ENCODE measurements at places on chromosomes 4 and X.

GRCh38 chr4:126306152-126306869 lies 991.6 kb downstream of the FAT4 start:
- no peak for DNase-seq

GRCh38 chr4:110532901-110533589 lies 57.1 kb downstream of the ENPEP start:
- DNase-seq: no peak

- no peak for DNase-seq
These were observed 92.2 kb downstream of the PALLD start for GRCh38 chr4:168588916-168589531.

DNA sequence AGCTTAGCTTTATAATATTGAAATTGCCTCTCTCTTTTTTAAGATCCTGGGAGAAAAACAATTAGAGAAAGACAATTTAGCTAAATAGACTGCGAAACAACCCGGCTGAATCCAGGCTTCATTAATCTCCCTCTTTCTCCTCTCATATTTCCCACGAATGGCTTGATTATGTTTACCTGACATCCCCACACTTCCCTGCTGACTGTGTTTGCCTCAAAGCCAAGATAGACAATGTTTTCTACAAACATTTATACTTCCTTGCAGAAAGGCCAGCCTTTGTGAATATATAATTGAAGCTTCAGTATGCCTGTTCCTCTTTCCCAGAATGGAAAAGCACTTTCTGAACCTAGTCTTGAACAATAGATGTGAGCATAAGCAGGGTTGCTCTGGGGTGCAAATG lies 566.8 kb downstream of the PDHA2 start:
- no peak for DNase-seq

GRCh38 chr4:80259012-80259411 lies 7.5 kb upstream of the FGF5 start:
- DNase-seq: no peak

- no peak for DNase-seq
These were observed 452.3 kb downstream of the ZIC3 start for GRCh38 chrX:138018145-138018799.

DNA sequence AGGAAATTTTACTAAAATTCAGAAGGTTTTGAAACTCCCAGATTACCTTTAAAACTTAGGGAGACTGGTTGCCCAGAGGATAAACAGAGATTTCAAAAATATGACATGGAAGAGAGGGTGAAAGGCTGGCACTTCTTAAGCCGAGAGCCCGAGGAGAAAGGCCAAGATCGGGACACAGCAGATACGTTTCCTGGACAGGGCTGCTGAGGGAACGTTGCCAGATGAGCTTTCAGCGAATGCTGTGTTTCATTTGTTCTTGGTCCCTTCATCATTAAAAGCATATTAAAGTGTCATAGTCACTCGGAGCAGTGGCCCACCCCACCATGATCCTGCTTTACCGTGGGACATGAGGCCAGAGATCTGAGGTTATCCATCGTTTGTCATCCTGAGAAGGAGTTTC lies 37.9 kb upstream of the STOX2 start:
- no peak for DNase-seq

DNA sequence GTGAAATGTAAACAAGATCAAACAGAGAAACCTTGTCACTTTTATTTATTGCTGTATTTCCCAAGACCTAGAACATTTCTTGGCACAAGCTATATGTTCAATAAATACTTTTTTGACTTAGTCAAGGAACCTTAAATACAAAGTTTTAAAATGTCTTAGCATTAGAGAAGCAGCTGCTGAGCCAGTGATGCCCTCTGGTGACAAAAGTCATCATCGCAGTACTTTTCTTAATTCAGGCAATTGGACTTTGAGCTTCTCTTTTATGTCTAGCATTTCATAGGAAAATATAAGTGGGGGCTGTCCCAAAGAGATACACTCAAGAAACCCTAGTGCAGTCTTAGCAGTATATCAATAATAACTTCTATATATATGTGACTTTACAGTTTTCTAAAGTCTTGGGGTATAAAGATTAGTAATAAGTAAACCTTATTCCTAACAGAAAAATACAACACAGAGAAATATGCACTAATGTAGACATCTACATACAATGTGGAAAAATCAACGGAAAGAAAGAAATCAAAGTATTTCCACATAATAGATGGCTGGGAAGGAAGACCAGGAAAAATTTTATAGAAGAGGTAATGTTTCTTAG lies 118.4 kb downstream of the DTHD1 start:
- peak; percentile 40 for DNase-seq

GRCh38 chr4:142581881-142582280 lies 264.2 kb downstream of the INPP4B start:
- no peak for DNase-seq

- no peak for DNase-seq
These were observed 31.6 kb upstream of the UCP1 start for GRCh38 chr4:140600408-140600807.

DNA sequence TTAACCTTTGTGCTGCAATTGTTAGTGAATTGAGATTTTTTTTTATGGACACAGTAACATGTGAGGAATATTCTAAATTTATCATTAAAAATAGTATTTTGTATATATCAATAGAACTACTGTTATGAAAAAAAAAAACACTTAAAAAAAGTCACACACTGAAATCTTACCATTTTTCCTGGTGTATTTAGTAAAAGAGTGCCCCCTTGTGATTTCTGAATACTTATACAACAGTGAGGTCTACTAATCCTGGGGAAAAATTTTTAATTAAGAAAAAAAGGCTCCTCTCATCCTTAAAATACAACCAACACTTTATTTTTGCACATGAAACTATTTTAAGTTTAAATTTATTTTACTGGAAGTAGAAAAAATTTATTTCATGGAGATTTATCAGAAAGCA lies 56.4 kb upstream of the SPOCK3 start:
- no peak for DNase-seq

DNA sequence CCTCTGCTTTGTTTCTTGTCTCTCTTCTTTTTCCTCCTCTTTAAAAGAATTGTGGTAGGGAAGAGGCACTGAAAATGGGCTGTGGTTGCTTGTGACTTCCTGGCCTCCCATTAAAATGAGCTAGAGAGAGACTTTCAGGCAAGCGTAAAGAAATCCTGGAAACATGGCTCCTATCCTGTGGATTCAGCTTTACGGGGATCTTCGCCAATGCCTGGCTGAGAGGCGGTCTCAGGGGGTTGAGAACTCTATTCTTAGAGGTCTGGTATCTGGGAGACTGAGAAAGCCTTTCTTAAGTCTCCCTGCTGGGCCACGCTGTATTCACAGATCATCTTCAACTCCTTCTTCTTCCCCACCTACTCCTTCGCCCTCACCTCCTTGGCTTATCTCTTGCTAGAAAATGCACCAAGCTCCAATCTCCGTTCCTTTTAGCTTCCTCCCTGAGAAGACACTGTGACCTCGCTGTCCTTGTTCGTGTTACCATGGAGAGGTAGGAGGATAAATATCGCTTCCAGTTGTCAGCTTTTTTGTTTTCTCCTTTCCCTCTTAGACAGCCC lies 542 bp upstream of the KLF8 start:
- DNase-seq: no peak

DNA sequence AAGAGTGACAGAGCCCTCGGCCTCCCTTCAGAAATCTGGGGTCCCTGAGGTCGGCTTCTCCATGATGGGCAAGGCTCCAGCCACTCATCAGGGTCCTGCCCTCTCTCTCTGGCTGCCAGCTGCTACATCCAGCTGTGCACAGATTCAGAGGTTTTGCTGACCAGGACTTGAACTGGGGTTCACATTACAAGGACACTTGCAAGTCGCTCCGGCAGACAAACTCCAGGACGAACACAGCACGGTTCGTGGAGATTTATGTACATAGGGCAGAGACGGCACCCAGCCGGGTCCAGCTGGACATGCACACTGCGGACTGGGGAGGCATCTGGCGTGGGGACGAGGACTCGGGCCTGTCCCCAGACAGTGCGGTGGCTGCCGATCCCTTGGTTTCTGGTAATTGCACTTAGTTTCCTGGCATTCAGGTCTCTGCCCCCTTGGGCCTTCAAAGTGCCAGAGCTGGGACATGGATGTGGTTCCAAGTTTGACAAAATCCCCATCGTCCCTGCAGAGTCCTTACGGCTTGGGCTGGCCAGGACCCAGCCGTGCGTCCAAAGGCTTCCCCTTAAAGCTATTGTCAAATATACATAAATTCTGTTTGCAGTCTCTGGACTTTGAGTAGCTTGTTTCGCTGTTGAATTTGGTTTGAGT lies 6.2 kb upstream of the C4orf50 start:
- DNase-seq: no peak

DNA sequence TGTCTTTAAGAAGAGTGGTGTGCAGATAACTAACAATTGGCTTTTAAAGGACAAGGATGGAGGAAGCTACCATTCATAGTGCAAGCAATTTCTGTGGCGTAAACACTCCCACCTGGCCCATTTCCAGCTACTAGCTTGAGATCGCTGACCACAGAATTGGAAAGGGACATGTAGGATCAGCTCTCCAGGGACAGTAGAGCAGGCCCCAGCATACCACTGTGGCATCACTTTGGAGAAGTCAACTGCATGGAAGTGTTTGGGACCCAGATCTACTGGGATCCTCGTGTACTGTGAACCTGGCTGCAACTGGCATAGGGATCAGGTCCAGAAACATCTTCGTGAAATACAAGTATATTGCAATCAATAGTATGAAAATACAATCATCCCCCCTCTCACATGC lies 515.0 kb downstream of the INPP4B start:
- no peak for DNase-seq

GRCh38 chr4:15109600-15109999 lies 107.3 kb downstream of the CPEB2 start:
- DNase-seq: no peak

- DNase-seq: no peak
These were observed 95.2 kb upstream of the ANK2 start for GRCh38 chr4:112954286-112954685.

DNA sequence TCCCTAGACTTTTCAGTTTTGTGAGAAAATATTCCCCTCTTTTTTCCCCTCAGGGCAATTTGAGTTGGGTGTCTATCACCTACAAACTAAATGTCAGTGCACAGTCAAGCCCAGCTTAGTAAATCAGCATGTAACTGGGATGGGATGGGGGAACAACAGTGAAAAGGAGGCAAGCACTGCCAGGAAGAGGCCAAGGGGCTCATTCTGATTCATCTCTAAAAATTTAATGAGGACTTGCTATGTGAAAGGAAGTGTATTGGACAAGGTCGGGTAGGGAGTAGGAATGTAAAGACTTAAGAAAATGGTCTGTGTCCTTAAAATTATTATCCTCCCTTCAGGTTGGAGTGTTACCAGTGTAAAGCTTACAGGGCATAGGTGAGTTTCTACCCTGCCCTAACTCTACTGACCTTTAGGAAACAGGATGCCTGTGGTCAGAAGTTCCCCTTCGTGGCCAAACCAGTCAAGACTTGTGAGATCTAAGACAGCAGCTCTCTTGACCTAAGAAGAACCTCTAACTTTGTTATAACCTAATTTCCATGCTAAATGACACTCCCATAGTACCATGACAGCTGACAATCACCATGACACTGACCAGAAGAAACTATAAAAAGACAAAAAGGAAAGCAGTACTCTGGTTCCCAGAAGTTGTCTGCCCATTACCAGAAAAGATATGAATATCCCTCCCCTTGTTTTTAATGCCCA lies 194.4 kb upstream of the LDB2 start:
- DNase-seq: no peak

DNA sequence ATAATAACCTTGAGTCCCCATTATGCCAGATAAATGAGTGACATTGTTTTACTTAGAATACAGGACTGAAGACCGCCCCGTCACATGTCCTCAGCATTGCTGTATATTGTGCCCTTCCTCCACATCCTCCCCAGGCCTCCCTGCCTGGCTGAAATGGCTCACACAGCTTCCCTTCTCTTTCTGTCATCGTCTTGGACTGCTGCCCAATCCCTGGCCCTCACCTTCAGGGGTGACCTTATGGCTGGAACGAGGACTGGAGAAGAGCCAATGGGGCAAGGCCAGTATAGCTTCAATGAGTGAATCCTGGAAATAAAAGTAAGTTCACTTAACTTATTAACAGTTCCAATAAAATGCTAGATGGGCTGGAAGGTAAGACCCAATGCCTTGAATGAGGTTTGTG lies 2.7 kb downstream of the KCNE5 start:
- DNase-seq: no peak
